ENCODE measurements at places on chromosomes 3 and 15.

DNA sequence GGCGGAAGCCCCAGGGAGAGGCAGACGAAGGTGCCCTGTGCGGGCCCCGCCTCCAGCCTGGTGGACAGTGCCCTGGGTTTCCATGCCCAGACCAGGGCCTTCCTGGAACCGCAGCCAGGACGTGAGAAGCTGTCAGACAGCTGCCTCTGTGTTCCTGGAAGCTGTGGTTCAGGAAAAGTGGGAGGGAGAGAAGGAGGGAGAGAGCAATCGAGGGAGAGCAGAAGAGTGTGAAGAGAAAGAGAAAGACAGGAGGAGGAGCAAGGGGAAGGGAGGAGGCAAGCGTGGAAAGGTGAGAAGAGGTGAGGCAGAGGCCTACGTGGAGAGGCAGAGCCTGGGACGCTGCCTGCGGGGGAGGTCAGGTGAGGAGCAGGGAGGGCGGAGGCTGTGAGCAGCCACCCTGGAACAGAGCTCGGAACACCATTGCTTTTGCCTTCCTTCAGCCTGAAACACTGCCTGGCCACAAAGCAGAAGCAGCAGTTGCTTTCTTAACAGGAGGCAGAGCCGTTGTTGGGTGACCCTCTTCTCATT, 18.6 kb downstream of the ZDHHC19 start:
- no peak for DNase-seq

DNA sequence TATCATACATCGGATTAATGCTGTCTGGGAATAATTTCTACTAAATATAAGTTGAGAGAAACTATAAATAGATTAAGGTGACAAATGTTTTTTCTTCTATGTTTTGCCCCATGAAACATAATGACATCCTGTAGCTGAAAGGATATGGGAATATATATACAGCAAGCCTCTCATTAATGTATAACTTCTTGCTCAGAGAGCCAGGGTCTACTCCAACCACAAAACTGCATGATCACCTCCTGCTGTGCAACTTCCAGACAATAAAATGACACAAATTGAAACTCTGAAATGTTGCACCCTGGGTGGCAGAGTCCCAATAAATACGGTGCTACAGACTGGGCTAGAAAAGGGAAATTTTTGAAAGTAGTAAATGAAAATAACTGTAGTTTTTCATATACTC, 571.9 kb upstream of the CBLB start:
- DNase-seq: no peak

- no peak for DNase-seq
These were observed 176.0 kb downstream of the KCNMB2 start for GRCh38 chr3:178712247-178712646.

- DNase-seq: no peak
These were observed 9.2 kb downstream of the PTX3 start for GRCh38 chr3:157445857-157446256.

All from umbilical cord (tissue), 2 donors.